ENCODE measurements at places on chromosomes 5 and 9. TPM values are rescaled to one million over a fixed set of nuclear protein-coding genes. Genes with fewer than 3 reads are reported as not detected.

TMEFF1 gene
- 111 TPM for total RNA-seq

SPOCK1 gene
- 33.7 TPM for total RNA-seq

- DNase-seq, result no peak
Measured at GRCh38 chr5:172133359-172134029, 54.5 kb downstream of the STK10 start.

DNA sequence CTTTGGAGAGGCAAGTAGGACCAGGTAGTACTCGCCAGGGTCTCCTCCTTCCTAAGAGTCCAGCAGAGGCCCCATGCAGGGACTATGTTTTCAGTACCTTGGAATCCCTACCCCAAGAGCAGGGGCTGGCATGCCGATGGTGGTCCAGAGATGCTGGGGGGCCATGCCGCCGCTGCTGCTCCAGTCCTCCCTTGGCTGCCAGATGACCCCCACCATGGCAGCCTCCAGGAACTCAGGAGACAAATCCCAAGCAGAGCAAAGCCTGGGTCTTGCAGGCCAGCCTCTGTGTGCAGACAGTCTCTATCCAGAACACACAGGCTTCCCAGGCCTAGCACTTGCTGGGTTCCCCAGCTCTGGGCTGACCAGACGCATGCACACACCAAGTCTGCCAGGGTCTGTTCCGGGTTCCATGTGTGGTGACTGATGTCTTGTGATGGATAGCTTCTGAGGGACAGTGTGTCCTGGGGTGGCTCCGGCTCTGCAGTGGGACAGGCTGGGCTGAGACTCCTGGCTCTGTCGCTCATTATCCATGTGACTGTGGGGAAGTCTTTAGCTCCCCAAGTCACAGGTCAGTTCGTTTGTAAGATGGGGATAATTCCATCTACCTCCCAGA is 127.3 kb downstream of the CRB2 start:
- DNase-seq, result peak; percentile 53

- DNase-seq, result peak; percentile 99
Measured at GRCh38 chr9:23826120-23826629, at the start of gene ELAVL2. Gene ELAVL2, minus strand, starts transcription at chr9:23826240. Its CDS starts 64,006 bp downstream, at chr9:23762234.

DNA sequence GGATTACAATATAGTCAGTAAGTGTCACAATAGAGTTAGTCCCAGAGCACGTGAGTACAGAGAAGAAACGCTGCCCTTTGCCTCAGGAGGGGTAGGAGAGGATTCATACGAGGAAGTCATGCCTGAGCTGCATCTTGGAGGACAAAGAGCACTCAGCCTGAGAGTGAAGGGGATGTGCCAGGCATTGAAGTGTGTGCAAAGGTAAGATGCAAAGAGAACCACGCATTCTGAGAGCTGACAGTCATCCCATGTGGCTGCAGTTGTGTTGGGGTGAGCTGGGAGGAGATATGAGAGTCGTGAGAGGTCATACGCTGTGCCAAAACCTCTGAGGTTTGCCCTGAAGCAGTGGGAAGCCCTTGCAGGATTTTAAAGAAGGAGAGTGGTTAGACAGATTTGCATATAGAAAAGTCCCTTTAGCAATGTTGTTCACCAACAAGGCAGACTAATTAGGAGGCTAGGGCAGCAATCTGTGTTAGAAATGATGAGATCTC is 97.5 kb downstream of the PIP5K1B start:
- DNase-seq, result no peak

DNA sequence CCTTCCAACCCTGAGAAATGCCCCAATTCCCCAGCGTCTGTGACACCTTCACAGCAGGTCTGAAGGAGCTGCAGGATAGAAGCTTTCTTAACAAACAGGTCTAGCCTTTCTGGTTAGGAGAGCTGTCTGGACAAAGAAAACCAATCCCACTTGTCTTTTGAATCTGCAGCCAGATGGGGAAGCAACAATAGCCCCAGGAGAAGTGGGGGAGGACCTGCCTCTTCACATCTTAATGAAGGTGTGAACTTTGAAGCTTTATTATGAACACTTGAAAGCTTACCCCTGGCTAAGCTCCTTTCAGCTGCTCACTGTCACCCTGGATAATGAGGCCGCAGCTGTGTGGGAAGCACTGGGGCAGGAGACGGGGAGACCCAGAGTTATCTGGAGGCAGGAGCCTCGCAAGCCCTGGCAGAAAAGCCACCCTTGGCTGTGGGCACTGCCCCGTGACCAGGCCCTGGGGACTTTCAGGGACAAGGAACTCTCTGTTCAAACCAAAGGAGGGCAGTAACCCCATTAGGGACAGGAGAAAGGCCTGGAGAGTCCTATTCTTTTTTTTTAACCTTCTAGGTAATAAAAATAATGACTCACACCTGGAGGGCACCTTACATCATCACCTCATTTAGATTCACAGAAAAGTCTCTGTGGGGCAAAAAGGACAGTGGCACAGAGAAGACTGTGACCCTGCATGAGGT is 151.8 kb upstream of the RAD23B start:
- peak; percentile 87 for DNase-seq

- DNase-seq, result no peak
Measured at GRCh38 chr5:111853748-111854147, 96.8 kb upstream of the NREP start.

GRCh38 chr5:153964191-153964879 is 74.4 kb downstream of the FAM114A2 start:
- DNase-seq, result peak; percentile 58

Data from endodermal cell (in vitro differentiated cells).